GM12891 (cell line): ENCODE measurements at places on chromosomes 16 and 17.

GRCh38 chr16:68644296-68644695, 814 bp upstream of the CDH3 start:
- DNase-seq, result no peak

GRCh38 chr16:6267682-6268081, 1065.0 kb upstream of the RBFOX1 start:
- no peak for DNase-seq

DNA sequence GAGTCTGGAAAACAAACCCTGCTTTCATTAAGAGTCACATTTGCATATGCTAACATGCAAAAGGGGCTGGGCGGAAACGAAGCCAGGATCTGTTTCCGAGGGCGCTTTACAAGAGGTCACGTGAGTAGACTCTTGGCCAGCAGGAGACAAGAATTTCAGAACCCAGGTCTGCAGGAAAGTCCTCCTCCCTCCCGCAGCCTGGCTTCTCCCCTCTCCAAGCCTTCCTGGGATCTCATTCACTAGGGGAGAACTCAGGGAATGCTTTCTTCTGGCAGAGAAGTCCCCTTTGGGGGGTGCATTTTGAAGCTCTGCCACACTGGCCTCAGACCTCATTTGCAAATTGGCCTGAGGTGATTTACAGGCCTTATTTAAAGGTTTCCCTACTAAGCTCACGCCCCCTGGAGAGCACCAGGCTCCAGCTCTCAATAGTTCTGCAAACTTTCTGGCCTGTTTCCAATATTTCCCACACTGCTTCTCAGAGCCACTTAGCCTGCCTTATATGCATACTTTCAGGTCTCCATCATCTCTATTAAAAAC, 57.2 kb upstream of the CACNG5 start:
- no peak for DNase-seq

- DNase-seq, result no peak
These were observed 102.0 kb downstream of the GRIN2A start for GRCh38 chr16:10080051-10080772.

DNA sequence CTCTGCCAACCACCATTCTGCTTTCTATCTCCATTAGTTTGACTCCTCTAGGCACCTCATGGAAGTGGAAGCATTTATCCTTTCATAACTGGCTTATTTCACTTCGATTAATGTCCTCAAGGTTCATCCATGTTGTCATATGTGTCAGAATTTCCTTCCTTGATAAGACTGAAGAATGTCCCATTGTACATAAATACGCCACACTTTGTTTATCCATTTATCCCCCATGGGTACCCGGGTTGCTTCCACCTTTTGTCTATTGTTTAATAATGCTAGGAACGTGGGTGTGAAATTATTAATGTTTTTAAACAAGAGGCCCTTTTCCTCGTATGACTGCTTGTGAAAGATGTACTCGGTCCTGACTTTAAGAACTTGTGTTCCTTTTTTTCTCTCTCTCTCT, 12.9 kb downstream of the MILR1 start:
- no peak for DNase-seq

- DNase-seq, result no peak
These were observed 3.9 kb downstream of the IGFBP4 start for GRCh38 chr17:40447148-40447644.

GRCh38 chr17:9261081-9262012, 240.0 kb downstream of the NTN1 start:
- no peak for DNase-seq

GRCh38 chr17:57405491-57406072, 149.3 kb downstream of the MSI2 start:
- no peak for DNase-seq

- no peak for DNase-seq
These were observed 28.5 kb downstream of the GPRC5B start for GRCh38 chr16:19856120-19856519.

DNA sequence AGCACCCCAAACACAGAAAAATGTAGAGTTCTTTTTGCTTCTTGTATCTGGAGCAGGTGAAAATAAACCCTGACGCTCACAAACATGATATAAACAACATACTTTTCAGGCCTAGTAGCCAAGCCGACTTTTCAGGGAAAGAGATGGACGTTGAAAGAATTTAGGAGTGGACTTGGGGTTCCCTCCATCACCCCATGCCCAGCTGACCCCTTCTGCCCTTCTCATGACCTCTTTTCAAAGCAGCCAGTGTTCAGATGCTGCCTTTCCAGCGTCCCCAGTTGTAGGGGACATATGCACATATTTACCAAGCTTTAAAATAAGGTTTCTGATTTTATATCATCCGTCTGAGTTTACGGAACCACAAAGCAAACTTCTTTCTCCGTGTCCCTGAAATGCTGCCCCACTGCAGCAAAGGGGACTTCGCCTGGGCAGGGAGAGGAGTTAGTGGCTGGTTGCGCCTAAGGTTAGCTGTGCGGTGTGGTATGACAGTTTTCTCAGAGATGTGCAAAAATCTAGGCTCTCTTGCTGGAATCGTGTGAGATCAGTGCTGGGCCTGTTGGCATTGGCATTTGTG, 235.5 kb downstream of the MRTFB start:
- no peak for DNase-seq

DNA sequence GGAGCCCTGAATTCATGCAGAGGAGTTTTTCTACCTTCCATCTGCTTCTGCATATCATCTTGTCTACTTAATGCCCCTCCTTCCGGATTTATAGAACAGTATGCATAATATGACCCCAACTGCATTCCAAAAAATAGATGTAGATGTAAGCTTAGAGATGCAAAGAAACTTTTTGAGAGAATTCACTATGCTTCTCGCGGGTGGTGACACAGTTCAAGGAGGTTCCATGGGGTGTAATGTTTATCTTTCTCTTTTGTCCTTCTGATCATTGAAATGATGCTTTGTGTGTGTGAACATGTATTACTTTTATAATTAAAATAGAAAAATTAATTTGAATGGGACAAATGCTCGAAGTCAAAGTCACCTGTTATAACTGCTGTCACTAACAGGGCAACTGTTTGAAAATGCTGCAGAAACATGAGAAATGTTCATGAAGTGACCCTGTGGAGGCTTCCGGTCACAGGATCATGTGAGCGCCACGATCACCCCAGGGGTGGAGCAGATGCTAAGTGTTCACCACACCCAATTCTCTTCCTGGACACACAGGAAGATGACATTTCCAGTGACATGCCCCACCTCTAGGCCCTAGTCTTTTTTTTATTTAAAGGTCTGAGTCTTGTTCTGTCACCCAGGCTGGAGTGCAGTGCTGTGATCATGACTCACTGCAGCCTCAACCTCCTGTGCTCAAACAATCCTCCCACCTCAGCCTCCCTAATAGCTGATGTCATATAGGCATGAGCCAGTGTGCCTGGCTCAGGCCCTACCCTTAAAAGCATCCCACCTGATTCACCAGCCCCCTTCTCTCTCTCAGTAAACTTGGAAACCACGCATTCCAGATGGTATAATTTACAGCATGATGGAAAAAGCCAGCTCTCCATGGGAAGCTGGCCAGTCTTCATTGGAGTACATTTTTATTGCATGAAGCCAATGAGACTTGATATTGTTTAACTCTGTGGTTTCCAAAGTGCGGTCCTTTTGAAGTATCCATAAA, 21.0 kb upstream of the AGRP start:
- peak; percentile 53 for DNase-seq

DNA sequence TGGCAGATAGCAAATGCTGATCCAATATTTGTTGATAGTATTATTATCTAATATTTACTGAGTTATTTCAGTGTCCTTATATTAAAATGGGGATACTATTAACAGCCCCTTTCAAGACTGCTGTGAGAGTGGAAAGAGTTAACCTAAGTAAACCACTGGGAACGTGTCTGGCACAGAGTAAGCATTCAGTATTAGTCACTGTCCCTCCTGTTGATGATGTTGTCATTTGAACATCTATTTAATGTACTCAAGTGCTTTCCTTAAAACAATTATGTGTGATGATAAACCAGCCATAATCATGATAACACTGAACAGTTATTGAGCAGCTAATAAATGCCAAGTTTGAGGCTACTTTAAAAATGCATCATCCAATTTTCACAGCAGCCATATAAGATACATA, 135.7 kb upstream of the XYLT1 start:
- DNase-seq, result no peak

GRCh38 chr16:68297908-68298307, 12.8 kb downstream of the SLC7A6OS start:
- no peak for DNase-seq

DNA sequence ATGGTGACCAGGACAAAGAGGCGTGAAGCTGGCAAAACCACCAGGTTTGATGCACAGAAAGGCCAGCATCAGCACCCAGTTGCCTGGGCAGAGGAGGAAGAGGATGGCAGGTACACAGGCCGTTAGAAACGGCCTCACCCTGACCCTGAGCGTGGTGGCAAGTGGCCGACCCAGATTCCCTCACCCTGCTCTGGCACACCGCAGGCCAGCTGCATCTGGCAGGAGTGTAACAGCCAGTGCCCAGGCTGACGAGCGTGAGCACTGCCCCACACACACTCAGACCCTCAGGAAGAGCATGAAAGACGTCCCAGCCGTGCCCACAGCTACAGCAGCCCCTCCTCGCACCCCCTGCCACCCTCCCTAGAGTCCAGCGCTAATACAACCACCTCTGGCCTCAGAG, 82.0 kb downstream of the ANKRD11 start:
- no peak for DNase-seq

DNA sequence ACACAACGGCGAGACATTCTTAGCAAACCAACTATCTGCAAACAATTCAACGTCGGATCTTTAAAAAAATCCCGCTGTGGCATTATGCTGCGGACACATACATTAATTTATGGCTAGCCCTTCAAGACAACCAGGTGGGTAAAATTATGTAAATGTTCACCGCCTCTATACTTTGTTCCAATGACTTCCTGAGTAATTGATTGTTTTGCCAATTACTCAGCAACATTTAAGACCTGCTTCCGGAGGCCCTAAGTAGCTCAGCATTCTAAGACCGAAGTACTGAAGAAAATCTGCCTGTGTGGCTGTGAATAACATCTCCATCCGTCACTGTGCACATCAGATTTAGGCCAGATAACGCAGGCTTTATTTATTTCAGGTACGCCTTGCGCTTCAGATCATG, 23.3 kb downstream of the QPRT start:
- no peak for DNase-seq

- no peak for DNase-seq
These were observed 11.7 kb upstream of the ZNF594 start for GRCh38 chr17:5203178-5203907.

- DNase-seq, result no peak
These were observed 46.9 kb upstream of the BAHCC1 start for GRCh38 chr17:81348097-81349055.

DNA sequence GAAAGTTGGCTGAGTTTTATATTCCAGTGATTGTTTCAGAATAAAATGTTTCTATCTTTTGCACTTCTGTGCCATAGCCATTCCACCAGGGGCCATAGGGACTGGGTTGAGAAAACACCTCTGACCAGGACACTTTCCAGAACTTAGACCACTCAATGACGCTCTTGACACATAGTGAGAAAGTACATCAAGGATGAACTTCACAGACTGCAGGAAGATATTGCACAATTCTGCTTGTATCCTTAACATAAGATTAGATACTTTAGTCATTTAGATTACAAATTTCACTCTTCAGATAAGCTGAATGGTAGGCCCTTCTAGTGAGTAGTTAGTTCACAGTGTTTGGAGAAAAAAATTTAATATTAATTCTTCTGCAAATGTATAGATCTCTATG, 13.0 kb upstream of the MPHOSPH6 start:
- DNase-seq, result no peak

DNA sequence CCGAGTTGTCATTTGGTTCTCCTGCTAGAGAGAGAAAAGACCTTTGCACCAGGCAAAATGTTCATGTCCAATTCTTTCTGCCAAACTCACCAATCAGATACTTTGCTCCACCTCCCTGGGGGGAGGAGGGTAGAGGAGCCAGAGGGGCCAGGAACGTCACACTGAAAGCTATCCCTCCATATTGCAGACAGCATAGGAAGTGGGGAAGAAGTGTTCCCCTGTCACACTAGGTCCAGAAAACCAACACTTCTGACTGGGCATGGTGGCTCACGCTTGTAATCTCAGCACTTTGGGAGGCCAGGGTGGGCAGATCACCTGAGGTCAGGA, 9.5 kb downstream of the HSD17B2 start:
- DNase-seq, result no peak

- DNase-seq, result no peak
These were observed 52.5 kb upstream of the ERN1 start for GRCh38 chr17:64182325-64183012.

- no peak for DNase-seq
These were observed 19.4 kb downstream of the IFT140 start for GRCh38 chr16:1592446-1592845.

GRCh38 chr16:46736695-46737094, 11.4 kb downstream of the MYLK3 start:
- no peak for DNase-seq

- peak; percentile 51 for DNase-seq
These were observed at the start of gene ADAP2 for GRCh38 chr17:30921544-30922196. TSS of gene ADAP2 (plus strand) at chr17:30921945. CDS start at chr17:30922015, 70 bp downstream.

DNA sequence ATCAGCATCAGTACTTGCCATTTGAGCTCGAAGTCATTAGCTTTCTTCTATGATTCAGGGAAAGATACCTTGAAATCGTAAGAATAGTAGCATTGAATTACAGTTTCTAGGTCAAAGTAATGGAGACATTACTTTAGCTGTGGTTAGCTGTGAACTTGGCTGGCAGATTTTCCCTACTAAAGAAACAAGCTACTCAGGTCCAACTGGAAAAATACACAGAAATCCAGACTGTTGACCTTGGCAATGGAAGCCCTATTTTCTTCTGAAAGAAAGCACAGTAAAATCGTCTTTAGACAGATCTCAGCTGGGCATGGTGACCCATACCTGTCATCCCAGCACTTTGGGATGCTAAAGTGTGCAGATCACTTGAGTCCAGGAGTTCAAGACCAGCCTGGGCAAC, 13.4 kb upstream of the DNAJA2 start:
- DNase-seq, result no peak

GRCh38 chr16:7372095-7372494, 39.5 kb downstream of the RBFOX1 start:
- DNase-seq, result no peak

DNA sequence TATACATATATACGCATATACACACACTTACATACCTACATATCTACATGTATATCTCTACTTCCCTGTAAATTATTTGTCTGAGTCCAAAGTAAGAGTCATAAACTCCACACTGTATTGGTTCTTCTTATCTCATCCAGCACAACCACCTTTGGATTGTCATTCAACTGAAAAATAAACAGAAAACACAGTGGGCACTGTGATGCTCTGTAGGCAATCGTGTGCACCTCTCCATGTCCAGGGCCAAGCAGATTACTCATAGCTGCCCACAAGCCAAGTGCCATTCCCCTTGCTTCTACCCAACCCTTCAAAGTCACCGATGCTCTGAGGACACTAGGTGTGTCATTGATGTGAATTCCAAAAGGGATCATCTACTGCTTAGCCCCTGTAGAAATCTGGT, 12.9 kb upstream of the TEKT3 start:
- no peak for DNase-seq

- DNase-seq, result no peak
These were observed 6.0 kb upstream of the CDC6 start for GRCh38 chr17:40281663-40282062.

DNA sequence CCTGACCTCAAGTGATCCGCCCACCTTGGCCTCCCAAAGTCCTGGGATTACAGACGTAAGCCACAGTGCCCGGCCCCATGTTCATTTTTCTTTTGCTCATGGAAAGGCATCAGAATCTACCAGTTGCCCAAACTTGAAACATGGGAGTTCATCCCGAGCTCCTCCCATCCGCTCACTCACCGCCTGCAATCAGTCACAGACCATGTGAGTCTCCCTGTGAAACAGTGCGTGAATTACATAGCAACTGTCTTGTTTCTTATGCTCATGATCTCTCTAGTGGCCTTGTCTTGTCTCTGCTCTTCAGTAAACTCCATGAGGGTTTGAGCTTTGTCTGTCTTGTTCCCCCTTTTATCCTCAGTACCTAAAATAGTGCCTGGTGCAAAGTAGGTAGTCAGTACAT, 52.1 kb upstream of the TNRC6A start:
- DNase-seq, result no peak
